ENCODE measurements at places on chromosomes 3 and 15. TPM values are rescaled to one million over a fixed set of nuclear protein-coding genes. Genes with fewer than 3 reads are reported as not detected.

GRCh38 chr3:178450476-178450875 is 85.8 kb upstream of the KCNMB2 start:
- no peak for DNase-seq

DNA sequence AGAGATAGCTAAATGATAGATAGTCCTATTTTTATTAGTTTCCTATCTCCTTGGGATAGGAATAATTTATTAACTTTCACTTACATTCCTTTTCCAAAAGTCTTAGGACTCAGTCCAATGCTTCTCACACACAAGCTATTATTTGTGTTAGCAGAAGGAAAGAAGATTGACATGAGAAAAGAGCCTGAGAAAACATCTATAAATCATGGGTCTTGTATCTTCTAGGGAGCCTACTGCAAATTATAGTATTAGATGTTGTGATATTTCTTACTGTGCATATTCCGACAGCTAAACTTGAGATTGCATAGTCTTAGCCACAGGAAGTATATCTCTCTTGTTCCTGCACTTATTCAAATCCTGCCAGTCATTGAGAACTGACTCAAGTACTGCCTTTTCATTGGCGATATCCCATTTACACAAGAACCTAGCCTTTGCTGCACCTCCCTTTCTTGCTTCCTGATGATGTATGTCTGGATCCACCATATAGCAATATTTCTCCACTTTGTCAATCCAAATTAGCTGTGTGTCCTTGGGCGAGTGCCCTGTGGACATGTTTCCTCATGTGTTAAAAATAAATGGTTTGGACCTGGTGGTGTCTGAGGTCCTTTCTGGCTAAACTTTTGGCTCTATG is 245.1 kb upstream of the LMCD1 start:
- no peak for DNase-seq

DNA sequence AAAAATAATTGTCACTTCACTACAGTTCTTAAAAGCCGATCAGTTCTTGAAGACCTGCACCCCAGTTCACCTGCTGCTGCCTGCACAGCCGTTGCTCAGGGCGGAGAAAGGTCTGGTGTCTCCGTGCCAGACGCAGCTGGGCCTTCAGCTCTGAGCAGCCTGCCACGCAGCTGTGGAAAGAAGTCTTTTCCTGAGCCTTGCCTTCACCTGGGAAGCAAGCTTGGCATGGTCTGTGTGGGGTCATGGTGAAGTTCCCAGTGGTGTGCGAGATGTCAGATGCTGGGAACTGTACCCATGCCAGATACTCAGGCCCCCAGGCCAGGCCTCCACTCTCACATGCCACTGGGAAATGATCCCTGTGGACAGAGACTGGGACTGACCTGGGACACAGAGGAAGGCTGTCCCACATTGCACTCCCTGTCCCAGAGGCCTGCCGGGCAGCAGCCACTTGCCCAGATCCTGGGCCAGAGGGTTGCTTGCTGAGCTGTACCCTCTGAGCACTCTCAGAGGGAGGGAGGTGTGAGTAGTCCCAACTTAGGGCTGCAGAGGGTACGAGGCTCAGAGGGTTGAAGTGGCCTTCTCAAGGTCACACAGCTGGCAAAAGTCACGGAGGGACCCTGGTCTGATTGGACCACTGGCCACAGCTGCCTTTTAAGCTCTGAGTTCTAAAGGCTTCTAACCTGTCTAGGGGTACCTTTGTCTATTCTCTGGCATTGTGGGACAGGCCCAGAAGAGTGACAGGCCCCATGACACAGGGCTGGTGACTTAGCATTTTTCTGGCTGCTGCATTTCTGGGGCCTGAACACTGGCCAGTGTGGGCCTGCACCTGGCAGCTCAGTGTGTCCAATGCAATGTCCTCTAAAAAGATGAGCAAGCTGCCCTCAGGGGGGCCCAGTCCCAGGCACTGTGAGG is 55.4 kb downstream of the KLF13 start:
- no peak for DNase-seq

DNA sequence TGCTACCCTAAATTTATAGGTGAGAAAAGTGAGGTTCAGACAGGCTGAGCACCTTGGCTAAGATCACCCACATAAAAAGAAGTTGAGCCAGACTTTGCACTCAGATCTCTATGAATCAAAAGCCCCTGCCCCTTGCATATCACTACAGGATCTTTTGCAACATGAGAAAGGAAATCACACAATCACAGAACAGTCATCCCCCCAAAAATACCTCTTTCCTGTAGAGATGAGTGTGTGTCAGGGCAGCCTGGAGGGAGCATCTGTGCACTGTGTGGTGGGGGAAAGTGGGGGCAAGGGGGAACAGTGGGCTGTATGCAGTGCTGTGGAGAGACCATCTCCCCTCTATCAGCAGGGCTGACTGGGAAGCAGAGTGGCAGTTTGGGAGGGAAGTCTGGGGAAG is 46.6 kb downstream of the EPHB3 start:
- DNase-seq = no peak

GRCh38 chr15:48279608-48280007 is 51.6 kb upstream of the DUT start:
- DNase-seq = no peak

- no peak for DNase-seq
Measured at GRCh38 chr3:127492426-127492825, 98.1 kb downstream of the TPRA1 start.

GRCh38 chr3:110754212-110754916 is 317.3 kb upstream of the NECTIN3 start:
- DNase-seq = no peak

DNA sequence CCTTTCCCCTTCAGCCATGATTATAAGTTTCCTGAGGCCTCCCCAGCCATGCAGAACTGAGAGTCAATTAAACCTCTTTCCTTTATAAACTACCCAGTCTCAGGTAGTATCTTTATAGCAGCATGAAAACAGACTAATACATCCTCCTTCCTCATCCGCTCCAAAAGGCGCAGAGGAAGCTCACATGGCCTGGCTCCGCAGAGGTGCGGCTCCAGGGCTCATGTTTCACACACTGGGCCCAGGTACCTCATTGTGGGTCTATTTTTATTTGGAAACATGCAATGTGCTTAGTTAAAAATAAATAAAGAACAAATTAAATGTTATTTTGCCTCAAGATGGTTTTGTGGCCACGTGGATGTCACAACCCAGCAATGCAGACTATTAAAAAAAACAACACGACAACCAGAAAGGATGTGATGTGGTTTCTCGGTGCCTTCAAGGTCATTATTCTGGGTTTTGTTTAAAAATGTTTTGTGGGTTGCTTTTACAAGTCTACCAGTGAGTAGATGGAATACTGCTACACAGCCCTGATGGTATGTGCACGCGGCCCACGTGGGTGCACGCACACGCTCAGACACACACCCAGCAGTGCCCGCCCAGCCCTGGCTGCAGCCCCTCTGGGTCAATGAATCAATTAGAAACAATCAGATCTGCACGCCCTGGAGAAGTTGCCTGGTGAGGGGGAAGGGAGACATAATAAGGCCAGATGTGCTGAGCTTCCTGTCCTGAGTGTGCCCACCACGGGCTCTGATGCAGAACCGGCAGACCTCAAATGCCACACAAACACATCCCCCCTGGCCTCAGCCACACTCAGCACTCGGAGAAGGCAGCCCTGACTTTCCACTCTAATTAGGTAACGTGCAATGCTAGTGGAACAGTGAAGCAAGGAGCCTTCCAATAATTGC is 140.1 kb downstream of the ADAMTS17 start:
- DNase-seq = no peak

GRCh38 chr3:65170390-65171042 is 482.7 kb upstream of the ADAMTS9 start:
- DNase-seq = peak; percentile 24

DNA sequence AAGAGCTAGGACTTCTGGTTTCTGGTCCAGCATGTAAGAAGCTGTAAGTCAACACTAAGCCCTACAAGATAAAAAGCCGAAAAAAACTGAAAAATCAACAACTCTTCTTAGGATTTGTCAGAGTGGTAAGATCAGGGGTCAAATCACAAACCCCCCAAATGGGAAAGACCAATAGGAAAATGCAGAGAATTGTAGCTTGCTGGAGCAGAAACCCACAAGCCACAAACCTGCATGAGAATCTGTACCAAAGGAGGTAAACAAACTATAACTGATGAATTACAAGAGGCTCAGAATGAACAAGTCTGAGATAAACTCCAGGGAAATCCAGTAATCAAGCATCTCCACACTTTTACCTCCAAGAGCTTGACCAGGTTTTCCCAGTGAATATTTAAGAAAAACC is 36.0 kb downstream of the RFX7 start:
- no peak for DNase-seq

DNA sequence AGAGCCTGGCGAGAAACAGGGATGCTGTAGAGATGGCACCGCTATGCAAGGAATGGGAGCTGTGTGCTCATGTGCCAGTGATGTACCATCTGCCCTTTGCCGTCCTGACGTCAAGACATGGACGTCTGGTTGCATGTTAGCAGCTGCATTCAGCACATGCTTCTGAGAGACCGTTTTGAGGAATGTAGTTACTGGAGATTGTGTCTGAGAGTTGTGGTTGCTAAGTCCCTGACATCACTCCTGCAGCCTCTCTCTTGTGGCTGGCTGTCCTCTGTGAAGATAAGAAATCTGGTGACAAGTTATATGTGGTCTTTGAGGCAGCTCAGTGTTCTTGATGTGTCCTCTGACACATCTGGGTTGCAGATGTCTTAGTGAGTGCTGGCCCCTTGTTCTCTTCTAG is 165.1 kb downstream of the APBA2 start:
- DNase-seq = no peak

DNA sequence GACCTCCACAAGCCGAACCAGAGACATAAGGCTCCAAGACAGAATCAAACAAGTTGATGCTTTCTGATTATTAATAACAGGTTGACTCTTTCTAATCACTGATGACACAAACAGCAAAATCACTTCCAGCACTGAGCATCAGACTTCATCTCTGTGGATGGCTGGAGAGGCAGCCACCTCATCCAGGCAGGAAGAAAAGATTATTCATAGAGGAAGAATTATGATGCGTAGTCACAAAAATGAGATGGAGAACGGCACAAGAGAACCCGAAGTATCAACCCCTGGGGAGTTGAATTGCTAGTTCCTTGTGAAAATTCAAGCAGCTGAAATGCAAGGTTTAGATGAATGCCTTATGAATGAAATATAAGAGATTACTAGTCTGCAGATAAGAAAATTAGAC is 49.9 kb upstream of the LMCD1 start:
- no peak for DNase-seq

DNA sequence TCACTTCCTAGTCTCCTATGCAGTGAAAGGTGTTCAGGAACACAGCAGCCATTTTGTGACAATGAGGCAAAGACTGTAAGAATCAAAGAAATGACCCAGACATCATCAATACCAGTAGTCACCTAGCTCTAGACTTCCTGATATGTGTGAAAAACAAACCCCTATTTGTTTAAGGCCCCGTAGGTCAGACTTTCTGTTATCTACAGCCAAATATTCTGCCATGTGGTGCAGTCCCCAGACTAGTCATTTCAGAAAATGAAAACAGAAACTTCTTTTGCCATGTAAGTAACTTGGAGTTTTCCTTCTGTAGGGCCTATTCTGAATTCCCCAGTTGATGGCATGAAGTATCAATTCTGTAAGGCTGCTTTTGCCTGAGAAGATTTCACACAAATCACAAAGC is 181.7 kb upstream of the SNTN start:
- DNase-seq = no peak

GRCh38 chr15:101048176-101048575 is 129.0 kb downstream of the LRRK1 start:
- no peak for DNase-seq

SHF gene
- total RNA-seq = 11.2 TPM

LRRC31 gene
- 1.1 TPM for total RNA-seq

FGF7 gene
- 11.5 TPM for total RNA-seq

LRRIQ4 gene
- 0.74 TPM for total RNA-seq

NBEAL2 gene
- total RNA-seq = 53.5 TPM

CEMIP gene
- 13.5 TPM for total RNA-seq

IL12A gene
- total RNA-seq = 1.3 TPM

ARNT2 gene
- total RNA-seq = 43.7 TPM

ACY1 gene
- 82.6 TPM for total RNA-seq

Measured in prostate gland (tissue), 2 donors.